ENCODE measurements at places on chromosomes 5 and 9.

GRCh38 chr5:7464182-7464581 is 68.2 kb downstream of the ADCY2 start:
- DNase-seq: no peak

- no peak for DNase-seq
Measured at GRCh38 chr5:72468606-72469005, 38.6 kb downstream of the ZNF366 start.

DNA sequence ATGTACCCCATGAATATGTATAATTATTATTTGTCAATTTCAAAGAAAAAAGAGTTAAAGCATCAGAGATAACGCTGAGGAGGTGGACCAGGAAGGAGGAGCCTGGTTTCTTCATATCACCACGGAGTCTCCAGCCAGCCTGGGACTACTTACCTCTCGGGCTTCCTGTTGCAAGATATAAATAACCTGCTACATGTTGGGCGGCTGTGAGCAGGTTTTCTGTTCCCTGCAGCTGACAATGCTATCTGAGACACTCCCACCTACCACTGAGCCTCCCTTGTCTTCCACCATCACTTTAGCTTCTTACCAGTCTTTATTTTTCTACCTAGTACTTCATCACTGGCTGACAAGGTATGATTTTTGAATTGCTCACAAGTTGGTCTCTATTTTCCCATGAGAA is 102.7 kb upstream of the CPEB4 start:
- no peak for DNase-seq

DNA sequence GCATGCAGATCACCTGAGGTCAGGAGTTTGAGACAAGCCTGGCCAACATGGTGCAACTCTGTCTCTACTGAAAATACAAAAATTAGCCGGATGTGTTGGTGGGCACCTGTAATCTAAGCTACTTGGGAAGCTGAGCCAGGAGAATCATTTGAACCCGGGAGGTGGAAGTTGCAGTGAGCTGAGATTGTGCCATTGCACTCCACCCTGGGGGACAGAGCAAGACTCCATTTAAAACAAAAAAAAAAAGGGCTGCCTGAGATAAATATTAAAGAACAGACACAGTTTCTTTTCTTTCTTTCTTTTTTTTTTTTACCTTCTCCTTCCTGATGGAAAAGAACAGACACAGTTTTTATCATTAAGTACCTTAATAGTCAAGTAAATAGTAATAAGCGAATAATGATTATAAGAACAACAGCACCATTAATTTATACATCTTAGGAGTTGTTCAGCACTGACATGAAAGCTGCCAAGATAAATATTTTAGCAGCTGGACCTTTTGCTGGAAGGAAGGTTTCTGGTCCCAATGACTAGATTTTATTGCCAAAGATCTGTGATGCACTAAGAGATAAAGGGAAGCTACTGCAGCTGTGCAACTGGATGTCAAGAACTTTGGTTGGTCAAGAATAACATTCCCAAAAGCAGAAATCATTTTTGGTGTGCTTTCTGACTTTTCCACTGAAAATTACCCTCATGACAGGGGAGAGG is 7.0 kb downstream of the CENPP start:
- no peak for DNase-seq

- DNase-seq: no peak
Measured at GRCh38 chr5:9212605-9213004, 333.3 kb downstream of the SEMA5A start.

DNA sequence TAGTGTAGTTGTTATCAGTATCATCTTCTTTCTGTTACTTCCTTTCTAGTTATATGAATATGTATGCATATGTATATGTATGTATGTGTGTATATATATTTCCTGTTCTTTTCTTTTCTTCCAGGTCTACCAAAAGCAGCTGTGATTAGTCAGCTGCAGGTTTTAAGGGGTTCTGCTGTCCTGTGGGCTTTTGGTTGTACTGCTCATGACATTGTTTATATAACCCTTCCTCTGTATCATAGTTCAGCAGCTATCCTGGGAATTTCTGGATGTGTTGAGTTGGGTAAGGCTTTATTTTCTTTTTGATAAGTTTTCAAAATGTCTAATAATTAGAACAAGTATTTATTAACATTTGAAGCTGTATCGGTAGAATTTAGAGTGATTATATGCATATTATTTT is 23.2 kb downstream of the SLC27A6 start:
- DNase-seq: no peak

DNA sequence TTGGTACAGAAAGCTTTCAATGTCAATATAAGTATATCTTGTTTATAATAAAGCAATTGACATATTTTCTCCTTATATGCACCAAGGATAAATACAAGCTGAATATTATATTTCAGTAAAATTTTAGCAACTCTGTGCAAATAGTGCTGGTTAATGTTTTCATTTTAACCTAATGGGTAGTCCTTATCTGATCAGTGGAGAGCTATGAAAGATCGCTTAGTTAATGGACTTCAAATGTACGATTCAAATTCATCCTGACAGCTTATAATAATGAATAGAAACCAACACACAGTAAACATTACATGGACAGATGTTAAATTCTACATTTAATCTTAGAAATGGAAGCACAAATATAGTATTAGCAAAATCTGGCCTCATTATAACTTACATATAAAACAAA is 1495.2 kb upstream of the C9orf72 start:
- DNase-seq: no peak

GRCh38 chr9:34271265-34272006 is 57.6 kb downstream of the KIF24 start:
- DNase-seq: no peak

DNA sequence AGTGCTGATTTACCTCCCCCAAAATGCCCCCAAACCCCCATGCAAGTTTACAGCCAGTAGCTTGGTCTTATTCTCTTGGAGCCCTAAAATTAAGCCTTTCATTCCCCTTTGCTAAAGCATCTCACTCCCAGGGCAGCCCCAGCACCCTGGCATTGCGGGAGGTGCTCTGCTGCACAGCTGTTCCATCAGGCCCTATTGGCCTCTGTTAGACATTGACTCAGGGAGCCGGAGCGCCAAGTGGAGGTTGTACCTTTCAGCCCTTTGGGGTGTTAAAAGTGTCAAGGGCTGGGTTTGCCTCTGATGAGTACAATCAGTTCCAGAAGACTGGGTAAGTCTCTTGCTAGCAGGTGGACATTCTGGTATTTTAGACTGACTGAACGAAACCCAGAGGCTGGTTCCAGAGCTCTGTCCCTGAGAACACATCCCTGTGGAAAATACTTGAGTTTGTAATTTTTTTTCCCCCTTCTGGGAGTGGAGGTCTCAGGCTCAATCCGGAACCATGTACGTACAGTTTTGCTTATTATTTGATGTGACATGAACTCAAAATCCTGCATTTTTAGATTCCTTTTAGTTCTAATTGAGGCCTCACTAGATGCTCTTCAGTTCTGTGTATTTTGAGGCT is 102.4 kb downstream of the UBE2R2 start:
- DNase-seq: no peak

DNA sequence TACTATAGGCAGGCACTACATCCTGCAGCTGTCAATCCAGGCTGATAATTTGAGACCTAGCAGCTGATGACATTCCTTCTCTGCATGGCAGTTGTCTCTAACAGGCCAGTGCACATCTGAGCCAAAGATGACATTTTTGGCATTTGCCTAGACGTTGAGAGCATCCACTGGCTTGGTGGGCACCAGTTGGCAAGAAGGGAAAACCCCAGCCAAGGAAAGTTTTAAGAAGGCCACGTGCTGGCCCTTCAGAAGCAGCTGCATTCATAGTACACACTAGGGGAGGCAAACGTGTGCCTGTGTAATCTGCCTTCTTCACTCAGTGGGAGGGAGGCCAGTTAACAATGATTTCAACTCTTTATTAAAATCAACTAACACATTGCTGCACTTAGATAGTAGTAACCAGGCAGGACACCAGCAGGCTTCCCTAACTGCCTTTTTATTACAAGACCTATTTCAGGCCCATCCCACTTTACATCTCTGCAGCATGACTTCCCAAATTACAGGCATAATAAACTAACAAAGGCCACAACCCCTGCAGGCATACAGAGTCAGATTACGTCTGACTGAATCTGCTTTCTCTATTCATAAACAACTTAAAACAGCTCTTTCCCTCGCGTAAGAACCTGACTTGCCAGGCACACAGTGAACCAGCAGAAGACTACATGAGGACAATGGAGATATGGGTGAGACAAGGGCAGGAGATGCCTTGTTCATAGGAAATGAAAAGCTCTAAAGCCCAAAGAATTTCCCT is 576.3 kb downstream of the PDE4D start:
- peak; percentile 64 for DNase-seq

DNA sequence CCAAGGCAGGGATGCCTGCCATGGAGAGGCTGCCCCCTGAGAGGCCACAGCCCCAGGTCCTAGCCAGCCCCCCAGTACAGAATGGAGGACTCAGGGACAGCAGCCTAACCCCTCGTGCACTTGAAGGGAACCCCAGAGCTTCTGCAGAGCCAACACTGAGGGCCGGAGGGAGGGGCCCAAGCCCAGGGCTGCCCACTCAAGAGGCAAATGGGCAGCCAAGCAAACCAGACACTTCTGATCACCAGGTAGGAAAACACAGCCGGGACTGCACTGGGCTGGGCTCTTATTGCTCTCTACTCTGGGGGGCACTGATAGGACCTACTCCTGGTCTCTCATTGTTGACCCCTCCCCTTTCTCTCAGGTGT is 3.2 kb downstream of the RELL2 start:
- no peak for DNase-seq

- DNase-seq: no peak
Measured at GRCh38 chr9:68998812-68999211, 15.1 kb downstream of the PRKACG start.

- DNase-seq: peak; percentile 54
Measured at GRCh38 chr5:68898951-68899471, 194.8 kb upstream of the SLC30A5 start.

GRCh38 chr9:114266969-114267368 is 55.9 kb upstream of the ORM1 start:
- DNase-seq: no peak

- no peak for DNase-seq
Measured at GRCh38 chr5:115573133-115573532, 28.6 kb upstream of the FEM1C start.

GRCh38 chr5:130549884-130550561 is 615.0 kb downstream of the HINT1 start:
- DNase-seq: no peak

DNA sequence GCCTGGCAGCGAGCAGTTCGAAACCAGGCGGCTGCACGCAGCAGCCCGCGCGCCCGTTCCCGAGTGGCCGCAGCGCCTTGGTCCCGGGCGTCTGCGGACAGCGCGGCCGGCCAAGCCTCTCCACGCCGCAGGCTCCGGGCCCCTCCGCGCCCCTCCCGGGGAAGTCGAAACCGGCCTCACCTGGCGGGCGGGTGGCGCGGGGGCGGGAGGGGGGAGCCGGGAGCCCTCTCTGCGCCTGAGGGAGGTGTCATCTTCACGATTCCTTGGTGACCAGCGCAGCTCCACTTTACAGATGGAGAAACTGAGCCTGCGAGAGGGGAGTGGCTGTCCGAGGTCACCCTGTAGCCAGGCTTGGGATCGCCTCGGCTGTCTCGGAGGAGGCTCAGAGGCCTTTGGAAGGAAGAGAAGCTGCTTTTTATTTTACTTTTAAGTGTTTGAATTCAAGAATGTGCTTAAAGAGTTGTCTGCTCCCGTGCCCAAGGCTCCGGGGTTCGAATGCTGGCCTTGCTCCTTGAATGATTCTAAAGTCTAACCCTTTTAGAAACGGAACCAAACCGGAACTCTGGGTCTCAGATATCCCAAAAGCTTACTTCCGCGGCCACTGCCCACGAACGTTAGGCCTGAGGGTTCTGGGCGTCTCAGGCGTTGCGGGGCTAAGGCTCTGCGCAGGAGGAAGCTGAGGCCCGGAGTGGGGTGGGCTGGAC is 662 bp downstream of the SUSD3 start:
- DNase-seq: no peak

DNA sequence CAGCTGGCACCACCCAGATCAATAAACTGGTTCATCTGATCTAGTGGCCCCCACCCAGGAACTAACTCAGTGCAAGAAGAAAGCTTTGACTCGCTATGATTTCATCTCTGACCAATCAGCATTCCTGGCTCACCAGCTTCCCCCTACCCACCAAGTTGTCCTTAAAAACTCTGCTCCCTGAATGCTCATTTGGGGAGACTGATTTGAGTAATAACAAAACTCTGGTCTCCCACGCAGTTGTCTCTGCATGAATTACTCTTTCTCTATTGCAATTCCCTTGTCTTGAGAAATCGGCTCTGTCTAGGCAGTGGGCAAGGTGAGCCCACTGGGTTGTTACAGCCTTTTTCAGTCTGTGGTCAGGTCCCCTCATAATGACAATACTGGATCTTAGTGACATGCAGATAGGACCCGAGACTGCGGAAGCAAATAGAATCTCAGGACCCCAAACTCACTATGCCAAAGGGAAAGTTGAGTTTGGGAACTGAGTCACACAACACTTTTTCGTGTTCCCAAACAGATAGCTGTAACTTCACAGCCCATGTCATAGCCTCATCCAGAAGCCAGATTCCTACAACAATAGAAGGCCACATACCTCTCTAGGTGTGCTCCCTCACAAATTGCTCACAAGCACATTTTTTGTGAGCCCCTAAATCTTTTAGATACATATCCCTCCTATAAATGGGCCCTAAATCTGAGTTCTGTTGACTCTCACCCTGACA is 175.2 kb upstream of the RAI14 start:
- no peak for DNase-seq

DNA sequence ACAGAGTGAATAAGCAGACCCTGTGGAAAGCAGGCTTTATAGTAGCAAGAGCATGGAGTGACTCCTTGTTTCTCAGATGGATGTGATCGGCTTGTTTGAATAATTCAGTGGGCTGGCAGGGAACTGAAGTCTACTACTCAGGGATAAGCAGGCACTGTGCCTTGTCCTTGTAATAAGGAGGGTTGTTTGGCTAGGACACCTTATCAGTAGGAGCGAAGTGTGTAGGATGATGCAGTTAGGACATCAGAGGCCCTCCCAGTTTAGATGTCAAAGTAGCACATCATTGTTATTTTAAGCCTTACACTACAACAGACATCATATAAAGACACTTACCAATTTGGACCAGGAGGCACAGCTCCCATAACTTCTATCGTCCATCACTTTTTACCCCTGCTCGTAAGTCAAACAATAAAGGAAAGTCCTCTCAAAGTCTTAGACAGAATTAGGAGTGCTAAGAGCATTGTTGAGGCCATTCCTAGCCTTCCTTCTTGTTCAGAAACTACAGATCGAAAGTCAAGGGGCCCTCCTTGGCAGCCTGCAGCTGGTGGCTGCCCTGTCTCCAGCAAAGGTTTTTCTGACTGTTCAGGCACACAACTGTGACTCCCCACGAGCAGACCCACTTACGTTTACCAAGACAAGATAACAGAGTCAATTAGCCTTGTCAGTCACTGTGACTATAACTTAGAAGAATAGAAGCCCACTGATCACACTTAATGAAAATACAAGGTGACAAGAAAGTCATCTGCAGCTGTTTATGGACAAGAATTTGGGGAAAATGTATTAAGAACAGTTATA is 218.6 kb downstream of the SNX18 start:
- no peak for DNase-seq

Measured in NCI-H2029 treated with DMSO at 0.1 percent for 48 hours (cell line).